Memory B cell (primary cell): ENCODE measurements at places on chromosomes 4 and X.

- no peak for DNase-seq
Measured at GRCh38 chr4:87103691-87104187, 116.7 kb downstream of the KLHL8 start.

- no peak for DNase-seq
Measured at GRCh38 chr4:5217421-5217820, 166.1 kb downstream of the STK32B start.

- DNase-seq, result peak; percentile 11
Measured at GRCh38 chr4:173522160-173522950, 7.7 kb downstream of the HAND2 start.

DNA sequence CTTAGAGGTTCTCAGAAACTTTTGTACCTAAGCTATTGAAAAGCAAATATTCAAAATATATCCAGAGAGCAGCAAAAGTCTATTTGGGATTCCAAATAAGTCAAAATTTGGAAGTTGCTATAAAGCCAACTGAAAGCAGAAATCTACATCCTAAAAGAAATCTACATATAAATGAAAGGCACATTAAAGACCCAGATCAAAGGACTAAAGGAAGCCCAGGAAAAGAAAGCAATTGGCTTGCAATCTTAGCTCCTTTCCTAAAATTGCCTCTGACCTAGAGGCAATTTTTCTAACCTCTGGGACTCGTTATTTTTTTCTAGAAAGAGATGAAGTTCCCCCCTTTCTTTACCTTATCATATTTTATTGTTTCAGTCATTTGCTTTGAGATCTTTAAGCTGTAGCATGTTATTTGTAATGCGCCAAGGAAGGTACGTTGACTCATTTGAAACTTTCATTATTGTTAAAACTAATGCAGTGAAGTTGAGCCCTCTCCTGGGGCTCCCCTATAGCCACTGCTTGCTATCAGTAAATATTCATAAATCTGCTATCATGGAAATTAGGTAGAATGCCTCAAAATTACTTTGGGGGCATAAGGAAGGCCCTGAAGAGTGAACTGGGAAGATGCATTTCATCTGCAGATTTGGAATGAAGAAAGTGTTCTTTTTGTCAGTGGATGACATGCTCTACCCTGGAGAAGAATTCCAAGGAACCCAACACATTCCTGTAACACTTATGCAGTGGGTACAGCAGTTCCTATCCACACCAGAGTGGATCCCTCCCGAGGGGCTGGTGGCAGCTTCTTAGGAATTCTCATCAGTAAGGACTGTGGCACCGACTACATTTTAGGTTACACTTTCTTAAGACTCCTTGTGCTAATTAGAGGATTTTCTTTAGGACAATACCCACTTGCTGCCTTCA is 177.8 kb upstream of the IGFBP7 start:
- no peak for DNase-seq

DNA sequence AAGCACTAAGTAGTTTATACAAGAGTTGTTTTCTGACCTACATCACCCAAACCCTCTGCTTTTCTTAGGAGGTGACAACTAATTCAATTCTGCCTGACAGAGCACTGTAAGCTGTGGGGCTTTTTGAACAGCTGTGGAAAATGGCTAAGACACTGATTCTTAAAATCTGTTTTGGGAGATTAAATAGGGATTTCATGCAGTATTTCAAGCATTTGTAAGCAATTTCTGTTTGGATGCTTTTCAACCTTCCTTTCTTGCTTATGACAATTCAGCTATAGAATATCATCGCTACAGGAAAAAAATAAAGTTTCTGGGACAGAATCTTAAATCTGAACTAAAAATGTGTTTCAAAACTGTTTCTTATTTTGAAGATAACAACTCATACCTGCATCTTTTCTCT is 459.5 kb downstream of the RAPGEF2 start:
- DNase-seq, result no peak

GRCh38 chr4:4875147-4875546 is 15.7 kb downstream of the MSX1 start:
- no peak for DNase-seq

GRCh38 chrX:30283456-30284200 is 25.6 kb downstream of the NR0B1 start:
- DNase-seq, result no peak

DNA sequence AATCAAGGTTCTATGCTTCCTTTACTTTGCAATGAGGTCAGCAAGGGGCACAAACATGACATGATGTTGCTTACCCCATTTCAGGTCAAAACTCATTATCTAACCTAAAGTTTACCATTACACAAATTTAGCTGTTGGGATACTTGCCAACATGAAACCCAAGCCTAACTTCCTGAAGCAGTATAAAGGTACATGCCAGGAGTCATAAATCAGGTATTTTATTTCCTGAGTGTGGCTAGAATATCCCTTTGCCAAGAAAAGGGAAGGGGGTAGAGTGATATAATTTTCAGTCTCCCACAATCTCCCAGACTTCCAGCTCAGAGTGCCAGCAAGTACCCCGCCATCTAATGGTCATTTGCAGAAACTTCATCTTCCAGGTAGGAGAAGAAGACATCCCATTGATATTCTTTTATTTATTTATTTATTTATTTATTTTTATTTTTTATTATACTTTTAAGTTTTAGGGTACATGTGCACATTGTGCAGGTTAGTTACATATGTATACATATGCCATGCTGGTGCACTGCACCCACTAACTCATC is 136.6 kb downstream of the NEXMIF start:
- no peak for DNase-seq

DNA sequence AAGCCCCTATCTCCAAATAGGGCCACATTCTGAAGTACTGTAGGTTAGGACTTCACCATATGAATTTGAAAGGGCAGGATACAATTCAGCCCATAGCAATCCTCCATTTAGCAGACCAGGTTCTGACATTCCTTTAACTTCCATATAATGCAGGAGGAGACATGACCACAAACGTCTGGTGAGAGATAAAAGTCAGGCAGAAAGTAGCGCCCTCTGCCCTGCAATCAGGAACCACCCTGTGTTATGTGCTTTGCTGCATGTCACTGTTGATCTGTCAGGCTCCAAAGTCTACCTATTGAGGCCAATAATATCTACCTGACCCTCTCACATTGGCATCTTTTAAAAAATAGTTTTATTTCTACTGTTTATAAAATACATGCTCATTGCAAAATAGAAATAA is 30.2 kb upstream of the SEPSECS start:
- DNase-seq, result no peak

- DNase-seq, result no peak
Measured at GRCh38 chr4:89277412-89277811, 30.2 kb downstream of the GPRIN3 start.

GRCh38 chrX:139949703-139950102 is 15.6 kb downstream of the CXorf66 start:
- DNase-seq, result no peak

GRCh38 chrX:119325456-119325855 is 73.7 kb upstream of the SLC25A43 start:
- DNase-seq, result no peak

GRCh38 chrX:112008724-112009123 is 73.9 kb downstream of the TRPC5 start:
- DNase-seq, result no peak

- DNase-seq, result no peak
Measured at GRCh38 chr4:125368146-125368545, 53.4 kb downstream of the FAT4 start.

DNA sequence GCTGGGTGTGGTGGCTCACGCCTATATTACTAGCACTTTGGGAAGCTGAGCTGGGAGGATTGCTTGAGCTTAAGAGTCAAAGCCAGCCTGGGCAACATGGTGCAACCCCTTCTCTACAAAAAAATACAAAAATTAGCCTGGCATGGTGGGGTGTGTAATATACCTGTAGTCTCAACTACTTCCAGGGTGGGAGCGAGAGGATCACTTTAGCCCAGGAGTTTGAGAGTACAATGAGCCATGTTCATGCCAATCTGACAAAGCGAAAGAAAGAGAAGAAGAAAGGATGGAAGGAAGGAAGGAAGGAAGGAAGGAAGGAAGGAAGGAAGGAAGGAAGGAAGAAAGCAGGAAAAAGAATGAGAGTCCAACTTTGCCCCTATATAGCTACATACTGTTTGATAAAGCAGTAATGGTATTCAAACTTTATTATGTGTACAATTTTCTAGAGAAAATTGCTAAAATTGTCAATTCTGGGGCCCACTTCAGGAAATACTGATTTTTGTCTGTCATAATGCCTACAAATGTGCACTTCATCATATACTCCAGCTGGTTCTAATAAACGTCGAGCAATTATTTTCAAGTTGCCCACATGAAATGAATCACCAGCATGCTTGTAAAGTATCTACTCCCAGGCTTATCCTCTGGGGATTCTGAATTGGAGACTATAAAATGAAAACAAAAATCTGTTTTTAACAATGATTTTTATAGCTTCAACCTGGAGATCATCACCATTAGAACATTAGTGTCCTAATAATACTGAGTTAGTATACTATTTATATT is 132.3 kb downstream of the NDST4 start:
- no peak for DNase-seq

GRCh38 chrX:101408532-101408841 is 465 bp downstream of the HNRNPH2 start:
- no peak for DNase-seq

DNA sequence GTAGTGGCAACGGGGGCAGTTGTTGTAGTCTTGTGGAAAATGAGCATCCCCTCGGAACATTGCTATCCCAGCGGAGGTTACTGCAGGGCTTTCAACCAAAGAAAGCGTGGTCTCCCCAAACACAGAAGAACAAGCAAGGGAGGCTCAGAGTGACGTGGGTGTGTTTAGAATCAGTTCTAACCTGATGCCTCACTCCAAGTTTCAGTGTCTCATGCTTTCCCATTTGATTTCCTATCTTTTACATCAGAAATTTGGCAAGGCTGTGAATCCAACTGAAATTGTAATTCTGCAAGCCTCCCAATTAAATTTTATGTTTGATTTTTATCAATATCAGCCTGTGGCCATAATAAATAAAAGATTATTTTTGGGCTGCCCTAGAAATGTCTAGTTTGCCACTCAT is 156.1 kb upstream of the LNX1 start:
- DNase-seq, result no peak

- peak; percentile 18 for DNase-seq
Measured at GRCh38 chrX:63250253-63250868, 100.8 kb downstream of the SPIN4 start.

- DNase-seq, result no peak
Measured at GRCh38 chr4:130249002-130249401, 1153.0 kb downstream of the C4orf33 start.

GRCh38 chrX:5145957-5146356 is 1082.7 kb downstream of the NLGN4X start:
- DNase-seq, result no peak

DNA sequence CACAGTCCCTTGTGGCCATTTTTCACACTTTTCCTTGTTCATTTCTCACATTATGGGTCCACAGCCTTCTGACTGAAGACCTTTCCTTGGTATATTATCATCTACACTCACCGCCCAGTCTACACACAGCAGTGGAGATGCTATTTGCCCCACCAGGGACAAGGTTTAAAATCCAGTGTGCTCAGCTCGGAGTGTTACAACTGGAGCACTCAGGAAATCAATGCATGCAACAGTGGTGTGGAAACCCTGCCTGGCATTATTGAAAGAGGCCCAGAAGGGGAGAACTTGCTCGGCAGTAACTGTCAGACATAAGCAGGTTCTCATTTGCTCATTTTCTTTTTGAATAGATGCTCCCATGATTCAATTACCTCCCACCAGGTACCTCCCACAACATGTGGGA is 340.9 kb downstream of the DHRSX start:
- DNase-seq, result no peak

GRCh38 chr4:172850838-172851237 is 317.8 kb upstream of the GALNT7 start:
- no peak for DNase-seq

- no peak for DNase-seq
Measured at GRCh38 chr4:41287005-41287404, 30.3 kb downstream of the UCHL1 start.

DNA sequence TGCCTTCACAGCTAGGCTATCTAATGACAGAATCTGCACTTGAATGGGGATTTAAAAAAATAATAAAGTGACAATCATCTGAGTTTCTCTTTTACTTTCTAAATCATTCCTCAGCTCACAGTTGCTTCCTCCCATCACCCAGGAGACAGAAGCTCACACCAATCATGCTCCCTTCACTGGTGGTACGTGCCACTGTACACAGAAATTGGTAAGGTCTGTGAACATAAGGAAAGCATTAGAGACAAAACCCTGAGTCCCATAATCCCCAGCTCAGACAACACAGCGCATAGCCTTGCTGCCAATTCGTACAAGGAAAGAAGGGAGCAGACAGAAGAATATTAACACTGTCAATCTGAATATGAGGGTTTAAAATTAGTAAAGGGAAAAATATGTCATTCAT is 133.1 kb downstream of the IDS start:
- no peak for DNase-seq

- no peak for DNase-seq
Measured at GRCh38 chrX:46849933-46850332, 13.1 kb downstream of the RP2 start.

DNA sequence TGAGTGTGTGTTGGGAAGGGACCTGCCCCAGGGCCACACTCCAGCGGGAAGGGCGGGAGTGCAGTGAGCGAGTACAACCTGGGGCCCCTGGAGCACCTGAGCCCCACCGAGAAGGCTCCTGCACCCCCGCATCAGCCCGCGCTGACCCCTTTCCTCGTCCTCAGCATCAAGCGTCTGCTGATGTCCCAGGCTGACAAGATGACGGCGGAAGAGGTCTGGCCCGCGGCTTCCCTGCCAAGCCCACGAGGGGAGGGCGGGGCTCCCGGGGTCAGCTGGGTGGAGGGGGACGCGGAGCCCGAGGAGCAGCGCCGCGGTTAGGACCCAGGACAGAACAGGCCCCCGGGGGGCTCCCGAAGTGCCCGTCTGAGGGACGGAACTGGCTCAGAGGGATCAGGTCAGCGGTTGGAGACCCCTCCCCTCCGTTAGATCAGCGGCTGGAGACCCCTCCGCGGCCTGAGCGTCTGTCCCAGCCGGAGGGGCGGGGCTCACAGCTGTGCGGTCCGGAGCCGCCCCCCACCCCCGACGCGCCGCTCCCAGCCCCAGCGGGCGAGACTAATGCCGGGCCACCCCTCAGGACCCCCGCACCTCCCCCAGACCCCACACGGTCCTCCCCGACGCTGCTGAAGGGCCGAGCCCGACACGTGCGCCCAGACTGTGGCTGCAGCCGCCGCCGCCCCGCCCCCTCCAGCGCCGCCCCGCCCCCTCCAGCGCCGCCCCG is 6.7 kb downstream of the MYL5 start:
- DNase-seq, result no peak

- no peak for DNase-seq
Measured at GRCh38 chr4:94548571-94548970, 96.8 kb downstream of the PDLIM5 start.

DNA sequence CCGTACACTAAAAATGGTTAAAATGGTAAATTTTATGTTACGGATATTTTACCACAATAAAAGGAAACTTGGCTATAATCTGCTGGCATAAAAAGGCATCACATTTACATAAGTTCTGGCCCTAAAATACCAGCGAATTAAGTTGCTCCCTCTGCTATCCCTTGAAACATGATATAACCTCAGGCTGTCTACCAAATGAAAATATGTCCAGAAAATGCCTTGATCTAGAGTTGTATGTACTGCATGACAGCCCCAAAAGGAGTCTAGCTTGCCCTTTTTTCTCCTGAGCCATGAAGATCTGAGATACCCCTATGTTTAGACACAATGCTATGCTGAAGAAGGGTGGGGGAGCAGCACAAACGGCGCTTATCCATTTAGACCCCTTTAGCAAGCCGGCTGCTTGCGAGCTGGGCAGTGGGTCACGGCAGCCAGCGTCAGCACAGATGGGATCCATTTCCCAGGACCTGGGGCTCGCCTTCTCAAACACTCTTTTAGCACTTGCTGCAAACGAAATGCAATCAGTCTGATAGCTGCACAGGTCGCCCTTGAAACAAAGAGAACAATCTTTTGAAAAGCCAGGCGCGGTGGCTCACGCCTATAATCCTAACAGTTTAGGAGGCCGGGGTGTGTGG is 77.0 kb downstream of the AFAP1 start:
- DNase-seq, result no peak
